Kidney epithelial cell (primary cell): ENCODE measurements at places on chromosomes 11 and 22. TPM values are rescaled to one million over a fixed set of nuclear protein-coding genes. Genes with fewer than 3 reads are reported as not detected.

CARD10 gene
- 64.0 and 71.3 TPM in 2 replicates for total RNA-seq

MUC2 gene
- not detected in 2 replicates for total RNA-seq

BLID gene
- not detected in 2 replicates for total RNA-seq

SYTL2 gene
- total RNA-seq: 7.5 and 10.5 TPM in 2 replicates

RAB36 gene
- 5.7 and 6.4 TPM in 2 replicates for total RNA-seq

LRFN4 gene
- total RNA-seq: 53.5 and 72.3 TPM in 2 replicates

RFPL3 gene
- total RNA-seq: not detected in 2 replicates

OR2D2 gene
- 0.38 TPM in 1 of 2 replicates, not detected in the other for total RNA-seq

IFITM10 gene
- total RNA-seq: 0.14 and 1.1 TPM in 2 replicates

CD3E gene
- not detected in 2 replicates for total RNA-seq

INS gene
- not detected in 2 replicates for total RNA-seq

- no peak for DNase-seq
These were observed 188.7 kb downstream of the ETS1 start for GRCh38 chr11:128398517-128399250.

GRCh38 chr11:101583251-101584128 is at the start of gene TRPC6:
TRPC6 (minus strand) TSS chr11:101584007; CDS start chr11:101583503, 504 bp downstream.
- DNase-seq: no peak

DNA sequence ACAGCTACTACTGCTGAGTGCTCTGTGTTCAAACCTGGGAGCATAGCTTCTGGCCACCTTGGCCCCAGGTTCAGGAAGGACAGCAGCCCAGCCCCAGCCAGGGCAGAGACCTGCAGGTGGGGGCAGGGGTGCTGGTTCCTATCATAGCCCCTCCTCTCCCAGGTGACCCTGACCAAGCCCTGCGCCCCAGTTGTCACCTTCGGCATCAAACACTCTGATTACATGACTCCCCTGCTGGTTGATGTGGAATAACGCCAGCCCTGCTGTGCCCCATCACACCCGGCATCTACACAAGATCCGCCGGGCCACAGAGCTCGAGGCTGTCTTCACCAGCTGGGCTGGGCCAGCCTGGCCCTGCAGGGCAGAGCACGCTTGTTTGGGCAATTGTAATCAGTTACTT is 6.9 kb downstream of the SCGB1C1 start:
- DNase-seq: no peak

DNA sequence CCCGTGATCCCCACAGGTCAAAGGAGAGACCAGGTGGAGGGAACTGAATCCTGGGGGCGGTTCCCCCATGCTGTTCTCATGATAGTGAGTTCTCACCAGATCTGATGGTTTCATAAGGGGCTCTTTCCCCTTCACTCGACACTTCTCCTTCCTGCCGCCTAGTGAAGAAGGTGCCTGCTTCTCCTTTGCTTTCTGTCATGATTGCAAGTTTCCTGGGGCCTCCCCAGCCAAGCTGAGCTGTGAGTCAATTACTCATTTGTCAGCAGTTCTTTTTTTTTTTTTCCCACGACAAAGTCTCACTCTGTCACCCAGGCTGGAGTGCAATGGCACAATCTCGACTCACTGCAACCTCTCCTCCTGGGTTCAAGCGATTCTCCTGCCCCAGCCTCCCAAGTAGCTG is 1530.4 kb downstream of the BRD1 start:
- no peak for DNase-seq

DNA sequence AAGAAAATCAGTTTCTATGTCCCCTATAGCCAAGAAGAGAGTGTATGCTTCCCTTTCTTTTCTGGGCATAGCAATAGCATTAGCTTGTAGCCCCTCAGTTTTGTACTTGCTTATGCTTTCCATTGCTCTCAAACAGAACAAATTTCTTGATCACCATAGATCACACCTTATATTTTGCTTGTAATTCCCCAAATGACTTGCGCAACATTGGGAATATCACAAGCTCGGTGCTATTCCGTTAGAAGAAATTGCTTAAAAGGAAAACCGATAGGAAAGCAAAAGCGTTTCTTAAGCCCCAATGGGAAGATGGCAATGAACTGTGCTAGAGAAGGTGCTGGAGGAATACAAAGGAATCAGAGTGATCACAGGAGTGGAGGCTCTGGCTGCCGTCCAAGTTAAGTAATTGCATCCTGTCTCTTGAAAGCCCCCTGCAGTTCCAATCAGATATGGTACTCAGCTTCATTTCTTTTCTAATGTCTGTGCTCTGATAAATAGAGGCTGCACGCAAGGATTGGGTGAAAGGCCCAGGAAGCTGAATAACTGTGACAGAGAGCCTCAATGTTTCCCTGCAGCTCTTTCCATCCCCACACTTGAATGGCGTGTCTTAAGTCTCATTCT is 182.1 kb upstream of the KIRREL3 start:
- no peak for DNase-seq

DNA sequence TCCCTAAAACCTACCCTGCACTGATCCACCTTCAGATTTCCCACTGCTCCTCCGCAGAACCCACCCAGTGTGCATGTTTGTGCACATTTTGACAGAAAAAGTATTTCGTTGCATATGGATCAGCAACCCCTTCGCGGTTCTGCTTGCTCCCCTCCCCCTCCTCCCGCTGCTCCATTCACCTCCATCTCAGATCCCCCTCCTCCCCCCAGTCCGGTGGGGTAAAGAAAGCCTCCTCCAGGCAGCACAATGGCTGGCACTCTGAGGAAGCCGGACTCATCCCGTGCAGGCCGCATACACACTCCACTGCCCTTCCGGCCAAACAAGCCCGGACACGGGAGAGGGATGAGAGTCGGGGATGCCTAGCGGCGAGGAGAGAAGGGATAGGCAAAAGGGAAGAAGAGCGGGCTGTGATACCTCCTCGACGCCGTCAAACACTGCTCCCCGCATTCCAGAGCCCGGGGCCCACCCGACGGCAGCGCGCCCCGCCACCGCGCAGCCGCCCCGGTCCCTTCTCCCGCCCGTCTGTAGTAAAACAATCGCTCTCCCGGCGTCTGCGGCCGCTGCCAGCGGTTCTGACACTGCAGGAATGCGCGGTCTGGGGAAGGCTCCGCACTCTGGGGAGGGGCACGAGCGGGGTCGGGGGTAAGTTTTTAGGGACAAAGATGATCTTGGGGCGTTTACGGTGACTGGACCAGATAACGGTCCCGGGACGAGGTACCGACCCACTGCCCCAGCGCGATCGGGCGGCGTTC is 915 bp downstream of the FEZ1 start:
- DNase-seq: no peak

- no peak for DNase-seq
These were observed 86.1 kb downstream of the TRIM44 start for GRCh38 chr11:35748644-35749043.

DNA sequence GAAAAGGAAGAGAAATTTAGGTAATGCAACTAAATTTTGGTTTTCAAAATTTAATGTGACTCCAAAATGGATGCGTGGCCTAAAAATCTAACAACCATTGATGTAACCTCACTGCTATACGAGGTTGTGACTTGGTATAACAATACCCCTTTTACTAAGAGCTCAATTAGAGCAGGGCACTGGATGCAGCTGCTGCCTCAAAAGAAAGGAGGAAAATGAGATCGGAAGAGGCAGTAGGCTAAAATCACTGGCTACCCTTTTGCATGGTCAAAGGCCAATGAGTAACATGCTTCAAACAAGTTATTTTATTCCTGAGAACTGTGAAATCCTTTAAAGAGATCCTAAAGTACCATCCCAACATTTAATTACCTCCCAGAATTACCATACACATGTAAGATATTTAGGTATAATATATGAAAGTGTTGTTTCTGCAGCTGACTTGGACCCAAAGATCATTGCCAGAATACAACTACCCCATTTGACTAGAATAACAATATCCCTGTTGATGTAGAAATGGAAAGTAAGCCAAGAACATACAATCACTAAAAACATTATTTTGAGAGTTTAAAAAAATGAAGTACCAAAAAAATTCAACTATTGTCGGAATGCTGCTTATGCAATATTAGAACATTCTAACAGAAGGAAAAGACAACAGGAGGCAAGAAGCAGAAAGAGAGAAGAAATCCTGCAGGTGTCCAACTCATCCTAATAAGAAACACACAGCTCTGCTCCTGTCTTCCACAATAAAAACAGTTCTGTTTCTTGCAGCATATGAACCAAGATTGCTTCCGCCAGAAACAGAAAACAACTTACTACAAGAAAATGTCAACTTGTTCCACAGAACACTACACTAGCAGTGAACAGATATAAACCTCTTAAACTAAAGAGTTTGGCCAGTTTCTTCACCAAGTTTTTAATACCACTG is 15.0 kb downstream of the SIK3 start:
- DNase-seq: no peak

DNA sequence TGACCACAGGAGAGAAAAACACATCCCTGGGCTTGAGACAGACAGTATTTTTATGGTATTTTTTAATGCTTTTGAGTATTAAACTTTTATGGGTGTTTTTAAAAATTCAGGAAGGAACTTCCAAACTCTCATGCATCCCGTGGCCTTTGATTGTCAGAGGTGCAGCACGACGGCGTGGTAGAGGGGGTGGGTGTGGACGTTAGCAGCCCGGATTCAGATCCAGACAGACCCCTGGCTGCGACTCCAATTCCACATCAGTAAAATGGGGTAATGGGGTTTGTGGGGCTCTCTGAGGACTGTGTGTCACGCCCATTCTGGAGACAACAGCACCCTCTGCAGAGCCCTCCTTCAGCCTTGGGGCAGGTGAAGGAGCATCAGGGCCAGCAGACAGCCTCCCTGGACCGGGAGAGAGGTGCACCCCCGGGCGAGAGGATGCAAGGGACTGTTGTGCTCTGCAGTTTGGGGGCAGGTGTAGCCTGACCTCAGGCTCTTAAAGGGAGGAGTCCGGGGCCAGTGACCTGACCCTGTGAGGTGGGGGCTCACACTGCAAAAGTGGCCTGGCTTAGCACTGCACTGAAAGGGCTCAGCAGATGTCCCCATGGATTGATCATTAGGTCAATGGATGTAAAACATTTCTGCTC is 1024.3 kb downstream of the TBC1D22A start:
- no peak for DNase-seq

GRCh38 chr11:70212227-70212811 is 9.2 kb downstream of the FADD start:
- DNase-seq: no peak

GRCh38 chr11:83766932-83767331 is 480.8 kb upstream of the CCDC90B start:
- no peak for DNase-seq

DNA sequence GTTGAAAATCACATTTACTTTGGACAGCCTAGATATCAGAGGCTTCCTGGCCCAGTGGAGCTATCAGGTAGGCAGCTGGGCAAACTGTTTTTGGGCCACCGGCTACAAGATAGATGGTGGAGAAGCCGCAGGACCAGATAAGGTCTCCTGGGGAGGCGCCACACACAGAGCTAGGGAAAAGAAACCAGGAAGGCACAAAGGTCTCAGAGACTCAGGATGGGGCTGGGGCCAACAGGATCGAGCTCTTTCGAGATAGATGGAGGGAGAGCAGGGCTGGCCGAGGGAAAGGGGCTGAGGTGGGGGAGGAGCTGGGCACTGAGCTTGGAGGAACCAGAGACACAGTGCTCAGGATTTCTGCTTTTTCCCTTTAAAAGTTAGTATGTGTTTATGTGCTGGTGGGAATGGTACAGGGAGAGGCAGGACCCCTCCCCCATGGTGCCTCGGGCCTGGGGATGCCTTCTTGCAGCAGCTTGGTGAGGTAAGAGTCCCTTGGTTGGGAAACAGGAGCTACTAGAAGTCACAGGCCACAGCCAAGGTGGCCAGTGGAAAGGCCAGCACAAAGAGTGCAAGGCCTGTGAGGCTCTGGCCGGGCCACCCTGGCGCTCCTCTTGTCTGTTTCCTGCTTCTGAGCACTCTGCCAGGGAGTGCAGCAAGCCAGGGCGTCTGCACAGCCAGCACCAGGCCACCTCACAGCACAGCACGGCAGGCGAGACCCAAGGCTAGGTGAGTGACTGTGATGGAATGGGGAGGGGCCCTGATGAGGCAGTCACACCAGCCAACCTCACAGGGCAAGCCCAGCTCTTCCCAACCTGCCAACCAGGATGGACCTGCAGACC is 11.5 kb upstream of the NAP1L4 start:
- no peak for DNase-seq

DNA sequence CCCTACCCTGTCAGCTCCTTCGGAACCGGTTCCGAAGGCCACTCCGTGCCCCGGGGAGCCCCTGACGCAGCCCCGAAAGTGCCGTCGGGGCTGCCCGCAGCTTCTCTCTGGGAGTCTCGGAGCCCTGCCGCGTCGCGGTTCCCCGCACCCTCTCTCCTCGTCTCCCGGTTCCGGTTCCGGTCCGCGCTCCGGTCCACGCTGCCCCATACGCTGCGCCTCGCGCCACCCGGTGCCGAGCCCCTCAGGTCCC is 618 bp downstream of the MTA2 start:
- no peak for DNase-seq

DNA sequence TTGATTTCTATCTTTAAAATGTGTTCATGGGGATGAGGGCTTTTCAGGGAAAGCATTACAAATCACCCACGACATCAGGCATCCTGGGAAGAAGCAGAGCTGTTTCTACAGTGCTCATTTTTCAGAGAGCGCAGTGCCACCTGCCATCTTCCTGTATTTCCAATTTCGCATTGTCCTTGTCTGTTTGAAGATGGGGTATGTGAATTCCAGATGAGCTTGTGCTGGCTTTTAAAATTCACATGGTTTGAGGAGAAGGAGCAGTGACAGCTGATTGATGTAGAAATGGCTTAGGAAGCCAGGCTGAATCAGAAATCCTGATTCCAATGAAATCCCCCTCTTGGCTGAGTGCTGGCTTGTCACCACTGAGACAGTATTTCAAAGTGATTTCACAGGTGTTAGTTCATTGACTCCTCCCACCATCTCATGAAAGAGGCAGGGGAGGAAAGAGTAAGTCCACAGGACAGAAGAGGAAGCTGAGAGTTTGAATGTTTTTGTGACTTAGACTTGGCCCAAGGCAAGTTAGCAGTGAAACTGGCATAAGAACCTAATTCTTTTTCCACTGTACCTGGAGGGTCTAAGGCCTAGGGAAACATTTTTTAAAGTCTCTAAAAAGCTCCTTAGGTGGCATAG is 344.6 kb upstream of the C11orf87 start:
- no peak for DNase-seq

DNA sequence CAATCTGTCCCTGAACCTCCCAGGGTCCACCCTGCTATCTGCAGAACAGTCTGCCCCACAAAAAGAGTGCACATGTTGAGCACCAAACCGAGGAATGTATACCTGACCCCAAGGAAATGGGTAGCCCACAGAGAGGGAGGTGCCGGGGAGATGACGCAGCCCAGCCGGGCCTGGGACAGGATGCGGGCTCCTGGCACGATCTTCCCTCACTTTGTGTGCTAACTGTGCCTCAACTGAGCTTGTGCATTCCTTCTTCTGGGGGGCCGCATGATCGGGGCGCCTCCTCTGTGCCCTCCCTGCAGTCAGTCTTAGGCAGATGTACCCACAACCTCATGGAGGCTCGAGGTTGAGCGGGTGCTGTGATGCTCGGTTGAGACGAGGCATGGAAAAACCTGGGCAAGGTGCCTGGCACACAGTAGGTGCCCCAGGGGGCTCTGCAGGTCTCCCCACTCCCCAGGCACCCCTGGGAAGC is 2.4 kb downstream of the GAS2L1 start:
- no peak for DNase-seq

- DNase-seq: peak; percentile 86
These were observed 4.2 kb downstream of the LGR4 start for GRCh38 chr11:27468209-27468994.

- no peak for DNase-seq
These were observed 10.0 kb downstream of the IL18BP start for GRCh38 chr11:72008728-72009127.
